Activated T-helper 1 cell treated with anti-CD3 and anti-CD28 coated beads, Interleukin-12 subunit alpha, Interleukin-12 subunit beta, Interleukin-2, Interleukin-4 antibody, amounts not matched to agents 30 ng/mL and 10 ng/mL and 1 ng/mL, durations not matched to agents 14 hours and 24 hours and 36 hours (primary cell): ENCODE measurements at places on chromosomes 3 and 15. TPM values are rescaled to one million over a fixed set of nuclear protein-coding genes. Genes with fewer than 3 reads are reported as not detected.

- DNase-seq, result no peak
These were observed 548.3 kb downstream of the NLGN1 start for GRCh38 chr3:173945806-173946205.

DNA sequence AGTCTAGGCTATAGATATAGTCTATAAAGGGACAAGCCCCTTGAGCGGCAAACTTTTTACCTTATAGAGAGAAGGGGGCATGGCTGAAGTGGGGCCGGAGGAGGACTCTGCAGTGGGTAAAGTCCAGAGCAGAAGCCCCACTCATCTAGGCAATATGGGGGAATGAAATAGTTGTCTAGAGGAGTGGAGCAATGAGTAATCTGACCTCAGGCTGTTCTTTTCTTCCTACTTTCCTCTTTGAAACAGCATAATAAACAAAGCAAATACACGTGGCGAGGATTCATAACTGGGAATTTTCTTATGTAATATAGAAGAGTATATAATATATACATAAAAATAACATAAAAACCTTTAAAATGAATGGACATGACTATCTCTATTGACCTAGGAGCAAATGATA lies 546.4 kb upstream of the ZNF385D start:
- DNase-seq, result no peak

- no peak for DNase-seq
These were observed 116.1 kb downstream of the ATP1B3 start for GRCh38 chr3:141992512-141992911.

DNA sequence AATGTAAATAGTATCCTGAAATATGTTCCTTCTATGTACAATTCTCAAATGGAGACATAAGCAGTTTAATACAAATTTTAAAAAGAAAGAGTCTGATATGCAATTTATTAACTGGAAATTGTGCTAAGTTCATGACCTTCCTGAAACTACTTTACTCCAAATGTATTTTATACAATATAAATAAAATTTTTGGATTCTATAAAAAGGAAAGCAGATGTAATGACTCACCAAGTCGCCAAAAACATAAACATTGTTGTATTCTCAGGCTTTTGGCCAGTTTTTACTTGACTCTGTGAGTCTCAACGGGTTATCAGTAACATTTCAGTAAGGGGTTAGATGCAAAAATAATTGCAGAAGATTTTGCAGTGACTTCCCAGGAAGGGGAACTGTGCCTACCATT lies 948.2 kb downstream of the EPHA3 start:
- DNase-seq, result no peak

GRCh38 chr3:101896083-101896757 lies 46.9 kb downstream of the NFKBIZ start:
- DNase-seq, result no peak

DNA sequence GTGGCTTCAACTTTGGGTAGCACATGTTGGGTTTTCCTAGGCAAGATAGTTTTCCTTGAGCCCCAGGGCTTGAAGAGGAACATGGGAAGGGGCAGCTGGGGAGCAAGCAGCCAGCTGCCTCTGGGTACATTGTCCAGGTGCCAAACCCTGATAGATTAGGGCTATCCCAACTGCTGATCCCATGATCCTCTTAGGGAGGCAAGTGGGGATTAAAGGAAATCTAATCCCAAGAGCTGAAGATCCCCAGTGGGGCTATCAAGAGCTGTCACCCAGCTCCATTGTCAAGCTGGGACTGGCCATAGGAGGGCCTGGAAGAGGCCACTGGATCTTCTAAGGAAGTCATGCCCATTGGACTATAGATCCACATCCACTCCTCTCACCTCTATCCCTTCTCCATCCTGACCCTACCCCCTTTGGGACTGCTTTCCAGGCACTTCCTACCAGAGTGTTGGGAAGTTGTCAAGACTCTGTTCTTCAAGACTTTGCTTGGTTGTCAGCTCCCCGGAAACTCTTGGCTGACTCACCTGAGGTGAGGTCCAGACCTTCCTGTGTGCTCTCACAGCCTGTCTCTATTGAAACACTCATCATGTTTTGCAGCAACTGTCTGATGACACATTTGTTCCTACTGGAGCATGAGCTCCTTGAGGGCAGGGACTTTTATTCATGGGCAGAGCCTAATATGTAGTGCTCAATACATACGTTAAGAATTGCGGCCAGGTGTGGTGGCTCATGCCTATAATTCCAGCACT lies 5.9 kb downstream of the CAMK2N2 start:
- no peak for DNase-seq

DNA sequence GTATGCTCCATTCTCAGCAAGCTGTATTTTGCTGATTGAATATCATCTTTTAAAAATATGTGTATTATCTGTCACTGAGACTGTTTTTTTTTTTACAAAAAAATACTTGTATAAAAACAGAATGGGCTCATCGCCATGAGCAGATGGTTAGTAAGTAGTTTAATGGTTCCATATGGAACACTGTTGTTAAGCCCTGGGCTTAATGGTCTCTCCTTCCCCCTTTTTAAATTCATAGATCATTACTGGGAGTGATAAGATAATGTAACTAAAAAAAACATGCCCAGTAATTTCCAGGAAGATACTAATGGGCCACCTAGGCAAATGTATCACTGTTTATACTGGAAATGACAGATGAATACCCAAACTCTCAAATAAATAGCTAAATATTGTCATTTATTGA lies 95.3 kb upstream of the TPRG1 start:
- DNase-seq, result no peak

DNA sequence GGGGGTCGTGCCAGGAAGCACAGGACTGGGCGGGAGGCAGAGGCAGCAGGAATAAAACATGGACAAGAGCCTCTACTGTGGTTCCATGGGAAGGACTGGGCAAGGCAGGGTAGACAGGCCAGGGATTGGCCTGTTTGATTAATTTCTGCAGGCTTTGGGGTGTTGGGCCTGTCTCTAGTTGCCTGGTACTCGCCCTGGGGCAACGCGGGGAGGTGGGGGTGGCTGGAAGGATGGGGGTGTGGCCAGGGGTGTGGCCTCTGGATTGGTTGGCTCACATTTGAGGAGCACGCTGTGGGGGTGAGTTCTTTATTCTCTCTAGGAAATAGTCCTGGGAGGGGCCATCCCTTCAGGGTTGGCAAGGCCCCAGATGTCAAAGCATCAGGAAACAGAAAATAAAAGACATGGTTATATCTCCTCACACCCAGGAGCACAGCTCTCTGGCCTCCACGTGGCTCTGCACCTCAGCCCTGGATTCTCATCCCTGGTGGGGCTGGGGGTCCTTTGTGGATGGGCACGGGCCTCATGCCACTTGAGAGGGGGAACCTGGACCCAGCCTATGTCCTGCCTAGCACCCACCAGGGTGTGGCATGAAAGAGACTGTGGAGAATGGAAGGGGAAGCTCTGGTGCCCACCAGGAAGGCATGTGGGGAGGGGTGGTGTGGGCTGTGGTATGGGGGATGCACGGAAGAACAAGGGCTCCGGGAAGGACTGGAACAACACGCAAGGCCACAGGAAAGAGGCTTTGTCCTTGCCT lies 223.0 kb upstream of the LYSMD4 start:
- DNase-seq, result no peak

DNA sequence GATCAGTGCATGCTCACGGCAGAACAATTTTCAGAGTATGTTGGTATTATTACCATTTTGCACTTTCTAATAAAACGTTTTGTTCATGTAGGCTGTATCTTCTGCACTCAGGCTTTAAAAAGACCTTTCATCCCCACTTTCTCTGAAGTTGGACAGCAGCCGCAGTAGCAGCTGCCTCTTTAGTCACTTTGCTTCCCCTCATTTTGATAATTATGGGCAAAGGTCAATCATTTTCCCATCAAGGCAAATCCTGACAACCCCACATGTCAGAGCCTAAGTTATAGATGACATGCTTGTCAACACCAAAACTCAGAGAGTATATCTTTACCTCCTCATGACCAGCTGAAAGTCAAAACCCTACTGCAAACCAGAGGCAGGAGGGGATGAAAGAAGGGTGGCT lies 99.7 kb downstream of the ROBO2 start:
- DNase-seq, result no peak

GRCh38 chr15:67003586-67003985 lies 61.8 kb upstream of the SMAD3 start:
- DNase-seq, result no peak

GRCh38 chr3:149585401-149585726 lies 72.5 kb downstream of the WWTR1 start:
- DNase-seq, result no peak

DNA sequence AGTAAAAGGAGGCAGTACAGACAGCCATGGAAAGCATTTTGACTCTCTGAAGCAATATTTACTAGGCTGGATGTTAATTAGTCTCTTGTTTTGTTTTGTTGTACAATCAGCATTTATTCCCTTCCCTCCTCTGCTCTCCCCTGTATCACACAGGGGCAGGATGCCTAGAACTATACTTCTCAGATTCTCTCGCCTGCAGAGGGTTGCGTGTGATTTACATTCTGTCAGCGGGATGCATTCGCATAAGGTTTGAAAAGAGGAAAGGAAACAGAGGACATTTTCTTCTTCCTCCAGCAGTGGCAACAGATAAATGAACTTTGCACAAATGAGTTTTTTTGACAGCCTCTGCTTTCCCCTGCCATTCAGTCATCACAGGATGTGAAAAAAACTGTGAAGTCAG lies 188.3 kb downstream of the RSL24D1 start:
- DNase-seq, result no peak

GRCh38 chr15:44308415-44308814 lies 19.9 kb downstream of the GOLM2 start:
- no peak for DNase-seq

DNA sequence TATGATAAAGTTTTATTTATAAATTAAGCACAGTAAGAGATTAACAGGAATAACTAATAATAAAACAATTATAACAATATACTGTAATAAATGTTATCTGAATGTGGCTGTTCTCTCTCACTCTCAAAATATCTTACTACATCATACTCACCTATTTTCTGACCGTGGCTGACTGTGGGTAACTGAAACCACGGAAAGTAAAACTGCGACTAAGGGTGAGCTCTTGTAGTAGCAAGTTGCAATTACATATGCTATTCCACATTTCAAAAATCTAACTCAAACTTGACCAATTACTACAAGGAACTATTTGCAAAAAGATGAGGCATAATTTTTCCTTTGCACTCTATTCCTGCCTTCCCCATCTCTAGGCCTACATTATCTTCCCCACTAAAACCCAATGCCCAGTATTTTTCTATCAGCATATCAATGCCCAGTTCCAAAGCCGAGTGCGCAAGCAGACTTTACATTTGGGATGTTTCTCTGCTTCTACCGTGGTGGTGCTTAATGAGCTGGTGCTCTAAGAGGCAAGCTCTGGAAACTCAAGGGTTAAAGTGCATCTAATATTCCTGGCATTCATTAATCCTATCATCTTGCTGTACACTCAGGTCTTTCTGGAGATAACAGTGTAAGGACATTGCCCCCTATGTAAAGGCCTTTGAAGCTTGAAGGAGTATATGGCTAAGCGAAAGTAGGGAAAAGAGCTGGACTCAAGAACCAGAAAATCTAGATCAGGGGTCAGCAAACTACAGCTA lies 6.7 kb downstream of the PCYT1A start:
- peak; percentile 37 for DNase-seq

GRCh38 chr3:187833799-187834578 lies 88.7 kb upstream of the BCL6 start:
- DNase-seq, result no peak

GRCh38 chr3:9136746-9137465 lies 112.5 kb downstream of the SRGAP3 start:
- DNase-seq, result no peak

DNA sequence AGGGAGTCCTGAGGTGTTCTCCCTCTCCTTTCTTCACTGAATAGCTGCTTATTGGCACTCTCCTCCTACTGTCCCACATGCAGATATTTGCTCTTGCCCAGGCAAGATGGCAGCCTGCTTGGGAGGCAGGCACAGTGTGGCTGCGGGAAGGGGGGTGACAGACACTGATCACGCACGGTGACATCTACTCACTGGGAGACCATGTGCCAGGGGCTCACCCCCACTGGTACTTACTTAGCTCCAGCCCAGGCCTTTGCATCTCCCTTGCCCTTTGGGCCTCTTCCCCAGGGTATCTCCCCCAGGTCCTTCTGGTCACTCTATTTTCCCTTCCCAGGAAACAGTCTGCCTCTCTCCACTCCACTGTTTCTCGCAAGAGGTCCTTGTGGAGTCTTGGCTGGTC lies 6.4 kb downstream of the PLA2G4E start:
- no peak for DNase-seq

- DNase-seq, result no peak
These were observed 500.4 kb downstream of the ZBBX start for GRCh38 chr3:166879661-166880060.

DNA sequence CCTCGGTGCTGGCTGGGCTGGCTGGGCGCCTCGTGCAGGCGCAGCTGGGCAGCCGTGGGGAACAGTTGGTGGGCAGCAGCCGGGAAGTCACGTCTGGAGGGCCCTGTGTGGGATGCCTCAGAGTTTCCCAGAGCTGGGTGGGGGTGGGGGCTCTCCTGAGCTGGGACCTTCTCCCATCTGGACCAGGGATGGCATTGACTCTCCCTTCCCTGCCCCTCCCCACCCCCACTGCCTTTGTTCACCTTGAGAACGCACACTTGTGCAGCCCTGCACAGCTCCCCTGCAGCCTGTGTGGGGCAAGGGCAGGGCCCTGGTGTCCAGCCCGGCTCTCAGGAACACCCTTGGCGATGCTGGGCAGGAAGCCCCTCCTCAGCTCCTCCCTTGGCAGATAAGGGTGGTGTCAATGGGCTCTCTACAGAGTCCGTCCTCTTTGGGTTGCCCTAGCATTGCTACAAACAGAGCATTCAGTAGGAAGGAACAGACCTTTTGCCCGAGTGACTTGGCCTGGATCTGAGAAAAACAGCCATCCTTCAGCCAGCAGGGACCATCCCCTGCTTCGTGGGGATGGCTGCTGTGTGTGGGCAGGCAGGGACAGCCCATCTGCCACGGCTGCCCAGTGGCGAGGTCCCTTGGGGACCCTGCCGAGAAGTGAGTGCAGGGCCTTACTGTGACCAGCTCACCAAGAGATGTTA lies 25.5 kb upstream of the KLF13 start:
- no peak for DNase-seq

GRCh38 chr15:45799508-45799907 lies 164.7 kb downstream of the SQOR start:
- DNase-seq, result no peak

- DNase-seq, result no peak
These were observed 309.7 kb downstream of the SLC9A9 start for GRCh38 chr3:143538577-143538981.

The PLXND1 gene
- total RNA-seq, result 1.3 and 1.7 TPM in 2 replicates

The SSUH2 gene
- total RNA-seq, result not detected in 2 replicates

The ABCC5 gene
- 18.0 and 18.7 TPM in 2 replicates for total RNA-seq

The PRSS50 gene
- total RNA-seq, result not detected in 2 replicates

The PPARG gene
- 2.3 and 2.5 TPM in 2 replicates for total RNA-seq

The CLDN11 gene
- not detected in 2 replicates for total RNA-seq

The NTRK3 gene
- total RNA-seq, result 0.24 and 0.29 TPM in 2 replicates

The CLSTN2 gene
- total RNA-seq, result not detected in 2 replicates

The SQOR gene
- 96.0 and 100 TPM in 2 replicates for total RNA-seq

The RNU5B-1 gene
- not detected in 2 replicates for total RNA-seq

The SLC2A2 gene
- total RNA-seq, result not detected in 2 replicates

The TPRG1 gene
- 11.2 and 13.6 TPM in 2 replicates for total RNA-seq

The WDR76 gene
- total RNA-seq, result 71.1 and 75.2 TPM in 2 replicates

The RYR3 gene
- total RNA-seq, result 0.02 TPM in 1 of 2 replicates, not detected in the other

The CEP19 gene
- total RNA-seq, result 3.9 and 4.1 TPM in 2 replicates

The SLC24A5 gene
- not detected in 2 replicates for total RNA-seq

The EEF1AKMT4 gene
- 13.5 and 15.2 TPM in 2 replicates for total RNA-seq

The STRIT1 gene
- total RNA-seq, result not detected in 2 replicates
